ENCODE measurements at places on chromosomes 1 and 21. TPM values are rescaled to one million over a fixed set of nuclear protein-coding genes. Genes with fewer than 3 reads are reported as not detected.

Gene DMRTA2
- total RNA-seq: 0.07 TPM

Gene GPR157
- 3.9 TPM for total RNA-seq

DNA sequence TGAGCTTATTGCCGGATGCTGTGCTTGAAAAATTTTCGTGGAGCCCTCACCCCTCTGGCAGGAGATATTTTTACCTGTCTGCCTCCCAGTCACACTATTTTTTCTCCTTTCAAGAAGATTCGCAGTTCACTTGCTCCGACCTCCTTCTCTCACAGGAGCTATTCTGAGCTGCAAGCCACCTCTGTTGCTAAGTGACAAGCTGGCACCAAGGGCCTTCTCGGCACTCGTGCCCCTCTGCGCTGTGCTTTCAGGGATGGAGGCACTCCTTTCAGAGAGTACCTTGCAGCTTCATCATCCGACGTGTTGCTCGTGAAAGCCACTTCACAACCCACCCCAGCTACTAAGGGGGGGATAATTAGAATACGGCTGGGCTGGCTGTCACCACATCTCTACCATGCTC lies 11.6 kb downstream of the SLC6A17 start:
- DNase-seq: no peak

DNA sequence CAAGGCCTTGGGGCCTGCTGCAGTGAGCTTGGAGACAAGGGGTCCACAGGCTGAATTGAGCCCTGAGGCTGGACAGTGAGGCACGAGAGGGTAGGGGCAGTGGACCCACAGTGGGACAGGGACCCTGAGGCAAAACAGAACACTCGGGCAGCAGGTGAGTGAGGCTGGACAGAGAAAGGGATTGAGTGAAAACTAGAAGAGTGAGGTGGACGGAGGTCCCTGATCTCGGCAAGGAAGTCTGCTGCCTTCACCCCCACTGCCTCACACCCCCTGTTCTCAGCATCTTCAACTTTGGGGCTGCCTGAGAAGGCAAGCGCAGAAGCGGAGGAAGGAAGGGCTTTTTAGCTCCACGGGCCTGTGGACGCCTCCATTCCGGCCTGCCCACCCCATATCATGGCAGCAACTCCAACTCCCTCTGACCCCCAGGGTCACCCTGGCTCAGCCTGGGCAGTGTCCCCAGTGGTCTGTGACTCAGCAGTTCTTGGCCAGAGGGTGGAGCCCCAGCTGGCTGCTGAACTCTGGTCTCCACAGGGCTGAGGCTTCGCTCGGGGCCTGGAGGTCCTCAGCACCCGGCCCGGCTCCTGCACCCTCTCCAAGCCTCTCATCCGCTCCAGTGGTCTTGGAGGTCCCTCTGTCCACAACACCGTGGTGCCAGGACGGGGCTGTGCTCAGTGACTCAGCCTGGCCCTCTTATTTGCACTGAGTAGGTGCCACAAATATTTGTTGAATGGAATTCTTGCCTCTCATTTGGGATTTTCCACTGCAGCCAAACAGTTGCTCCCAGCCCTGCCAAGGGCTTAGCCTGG lies 60.0 kb upstream of the EPS8L3 start:
- DNase-seq: no peak

GRCh38 chr1:61487801-61488200 lies 237.1 kb downstream of the TM2D1 start:
- no peak for DNase-seq

- no peak for DNase-seq
Measured at GRCh38 chr1:191634801-191635508, 523.3 kb upstream of the RGS18 start.

Measured in GM23338 (cell line).